Esophagus squamous epithelium (tissue), 5 donors: ENCODE measurements at places on chromosomes 1 and 21. TPM values are rescaled to one million over a fixed set of nuclear protein-coding genes. Genes with fewer than 3 reads are reported as not detected.

Gene L1TD1
- not detected for total RNA-seq

DNA sequence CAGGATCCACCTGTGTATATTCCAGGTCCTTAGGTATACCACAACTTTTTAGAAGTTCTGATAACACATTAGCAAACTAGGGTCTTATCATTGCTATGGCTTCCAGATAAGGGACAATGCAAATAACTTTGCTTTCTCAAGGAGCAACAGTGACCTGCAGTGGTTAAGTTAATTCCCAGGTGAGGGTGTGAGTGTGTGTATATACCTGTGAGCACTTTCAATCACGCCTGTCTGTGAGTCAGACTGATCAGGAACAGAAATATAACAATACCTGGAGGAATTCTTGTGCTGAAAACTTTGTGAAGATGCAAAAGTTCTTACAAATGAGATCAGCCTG, 317.0 kb downstream of the PAPPA2 start:
- no peak for DNase-seq

GRCh38 chr1:1371746-1372711, 3.0 kb downstream of the AURKAIP1 start:
- no peak for DNase-seq

Gene CFHR1
- total RNA-seq = not detected

- DNase-seq = no peak
Measured at GRCh38 chr1:195748969-195749368, 859.3 kb downstream of the KCNT2 start.

Gene RGS13
- 2.9 TPM for total RNA-seq

- DNase-seq = no peak
Measured at GRCh38 chr1:179034720-179035119, 9.0 kb downstream of the FAM20B start.

- DNase-seq = no peak
Measured at GRCh38 chr1:225666495-225666894, 13.6 kb upstream of the ENAH start.

GRCh38 chr21:46057710-46058241, 40.1 kb upstream of the COL6A2 start:
- DNase-seq = no peak

DNA sequence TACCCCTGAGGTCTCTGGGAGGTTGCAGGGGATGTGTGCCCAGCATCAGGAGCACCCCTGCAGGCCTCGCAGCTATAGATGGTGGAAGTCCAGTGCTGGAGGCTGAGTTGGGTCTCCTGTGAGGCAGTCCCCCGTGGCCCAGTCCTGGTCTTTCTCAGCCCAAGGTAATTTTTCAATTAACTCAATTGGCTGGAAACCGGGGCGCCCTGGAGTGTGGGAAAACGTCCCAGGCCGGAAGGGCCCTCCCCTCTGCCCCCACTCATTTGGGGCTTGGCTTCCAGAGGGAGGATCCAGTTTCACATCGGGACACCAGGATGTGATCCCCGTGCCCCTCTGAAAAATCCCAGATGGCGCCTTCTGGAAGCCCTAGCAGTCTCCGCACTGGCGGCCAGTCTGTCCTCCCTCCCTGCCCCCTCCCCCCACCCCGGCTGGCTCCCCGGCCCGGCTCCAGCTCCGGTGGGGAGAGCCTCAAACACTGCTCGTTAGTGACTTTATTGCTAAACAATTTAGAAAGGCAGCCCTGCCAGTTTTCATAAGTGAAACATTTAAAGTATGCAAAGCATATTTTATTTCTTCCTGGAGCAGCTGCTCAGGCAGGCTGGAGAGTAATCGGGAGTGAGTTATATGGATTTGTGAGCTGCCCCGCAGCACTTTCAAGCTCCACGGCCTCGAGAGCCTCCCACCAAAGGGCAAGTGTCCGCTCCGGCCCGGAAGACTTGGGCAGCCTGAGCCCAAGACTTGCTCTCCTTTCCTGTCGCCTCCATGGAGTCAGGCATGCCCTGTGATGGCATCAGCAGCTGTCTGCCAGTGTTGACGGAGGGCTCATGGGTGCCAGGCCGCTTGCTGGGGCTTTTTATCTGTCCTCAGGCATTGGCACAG, 208.2 kb upstream of the TMEM51 start:
- no peak for DNase-seq

DNA sequence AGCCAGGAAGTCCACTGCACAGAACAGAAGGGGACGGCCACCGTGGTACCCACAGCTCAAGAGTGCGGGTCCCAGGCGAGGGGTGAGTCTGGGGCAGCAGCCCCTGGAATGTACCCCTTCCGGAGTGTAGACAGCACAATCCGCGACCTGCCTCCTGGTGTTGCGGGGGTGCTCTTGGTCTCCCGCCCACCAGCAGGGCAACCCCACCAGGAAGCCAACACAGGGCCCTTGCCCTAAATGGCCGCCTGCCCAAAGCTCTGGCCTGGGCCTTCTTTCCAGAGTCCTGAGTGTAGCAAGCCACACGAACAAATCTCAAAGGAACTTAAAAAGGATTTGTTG, 1.1 kb upstream of the SLC19A1 start:
- DNase-seq = no peak

- no peak for DNase-seq
Measured at GRCh38 chr1:183226963-183227362, 40.9 kb downstream of the LAMC2 start.

DNA sequence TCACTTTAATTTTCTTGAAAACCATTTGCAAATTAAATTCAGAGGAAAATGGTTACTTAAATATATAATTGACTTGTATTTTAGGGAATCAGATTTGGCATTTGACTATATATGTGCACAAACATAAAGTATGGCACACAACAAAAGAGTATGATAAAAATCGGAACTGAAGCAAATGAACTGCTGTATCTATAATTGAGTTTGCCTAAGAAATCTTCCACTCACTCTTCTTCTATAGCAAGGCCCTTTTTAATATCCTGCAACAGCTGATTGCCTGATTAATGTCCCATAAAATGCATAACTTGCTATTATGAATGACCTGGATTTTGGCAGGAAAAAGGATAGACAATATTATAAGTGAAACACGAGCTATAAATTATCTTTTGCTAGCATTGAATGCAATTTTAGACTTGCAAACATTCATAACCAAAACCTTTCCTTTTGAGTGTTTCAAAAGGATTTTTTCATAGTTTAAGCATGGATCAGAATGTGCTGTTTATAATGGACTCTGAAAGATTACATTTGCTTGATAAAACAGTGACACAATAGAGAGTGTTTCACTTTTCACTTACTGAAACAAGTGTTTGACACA, 2204.3 kb downstream of the MRPL39 start:
- DNase-seq = no peak

GRCh38 chr1:110107867-110108469, 4.3 kb upstream of the UBL4B start:
- no peak for DNase-seq

Gene DMAP1
- 20.2 TPM for total RNA-seq

DNA sequence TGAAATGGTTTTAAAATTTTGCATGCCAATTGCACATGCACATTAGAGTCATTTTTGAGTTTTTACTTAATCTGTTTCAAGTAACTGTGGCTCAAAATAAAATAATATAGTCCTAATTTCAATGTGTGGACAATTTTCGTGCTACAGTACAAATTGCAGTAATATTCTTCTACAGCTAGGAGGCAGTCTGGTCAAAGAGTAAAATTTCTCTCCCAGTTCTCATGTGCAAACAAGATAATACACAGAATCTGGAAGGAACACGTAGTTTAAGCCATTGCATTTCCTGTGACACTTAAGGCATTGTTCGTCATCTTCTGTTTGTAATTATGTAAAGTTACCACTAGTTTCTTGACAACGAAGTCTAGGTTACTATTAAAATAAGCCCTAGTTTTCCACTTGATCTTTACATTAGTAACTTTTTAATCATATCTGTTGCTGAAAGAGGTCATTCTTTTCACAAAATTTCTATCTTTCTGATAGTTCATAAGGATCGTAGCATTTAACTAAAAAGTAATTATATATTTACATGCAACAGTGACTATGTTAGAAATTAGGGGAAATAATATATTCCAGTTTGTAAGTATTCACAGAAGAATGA, 28.9 kb downstream of the ODR4 start:
- no peak for DNase-seq

Gene C4BPA
- not detected for total RNA-seq

DNA sequence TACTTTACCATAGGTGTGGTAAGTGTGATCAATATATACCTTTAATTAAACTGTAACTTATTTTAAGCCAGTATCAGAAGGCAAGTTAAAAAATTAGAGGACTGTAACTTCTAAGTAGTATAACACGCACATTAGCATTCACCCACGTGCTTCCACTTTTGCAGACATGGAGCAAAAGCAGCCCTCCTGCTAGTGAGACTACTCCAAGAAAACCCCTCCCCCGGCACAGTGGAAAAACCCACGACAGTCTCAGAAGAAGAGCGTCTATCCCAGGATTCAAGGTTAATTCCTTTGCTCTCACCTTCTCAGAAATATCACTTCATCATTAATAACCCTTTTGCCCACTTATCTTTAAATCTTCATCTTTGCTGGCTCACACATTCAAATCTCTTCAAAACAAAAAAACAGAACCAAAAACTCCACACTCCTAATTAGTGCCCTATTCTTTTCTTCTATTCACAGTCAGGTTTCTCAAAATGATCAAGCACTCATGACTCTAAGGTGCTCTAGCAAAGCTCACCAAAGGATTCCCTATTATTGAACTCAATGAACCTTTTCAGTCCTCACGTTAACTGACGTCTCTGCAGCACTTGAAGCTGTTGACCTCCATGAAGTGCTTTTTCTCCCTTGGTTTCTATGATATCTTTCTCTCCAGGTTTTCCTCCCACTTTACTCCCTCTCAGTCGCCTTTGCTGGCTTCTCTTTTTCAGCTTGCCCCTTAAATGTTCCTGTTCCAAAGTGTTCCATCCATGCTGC, 213.5 kb downstream of the SMYD3 start:
- DNase-seq = no peak

DNA sequence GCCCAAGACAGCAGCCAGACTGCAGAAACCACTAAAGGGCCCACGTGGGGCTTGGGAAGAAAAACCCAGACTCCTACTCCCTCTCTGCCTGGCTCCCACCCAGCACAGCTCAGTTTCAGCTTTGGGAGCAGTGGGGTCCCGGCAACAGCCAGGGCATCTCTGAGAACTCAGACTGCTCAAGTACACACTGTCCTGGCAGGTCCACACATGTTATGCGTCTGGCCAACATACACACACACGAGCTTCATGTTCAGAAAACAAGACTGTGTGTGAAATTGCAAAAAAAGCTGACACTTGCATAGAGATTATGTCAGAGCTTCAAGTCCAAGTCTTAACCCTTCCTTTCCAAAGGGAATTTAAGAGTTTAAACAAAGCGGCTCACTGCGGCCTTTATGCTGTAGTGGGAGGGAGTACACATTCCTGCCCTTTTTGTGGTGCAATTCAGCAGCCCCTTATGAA, 136.6 kb upstream of the CD34 start:
- DNase-seq = no peak

Gene KIF17
- total RNA-seq = not detected

Gene RGS2
- 115 TPM for total RNA-seq

Gene MTF2
- 12.2 TPM for total RNA-seq

Gene RSPH1
- total RNA-seq = not detected

DNA sequence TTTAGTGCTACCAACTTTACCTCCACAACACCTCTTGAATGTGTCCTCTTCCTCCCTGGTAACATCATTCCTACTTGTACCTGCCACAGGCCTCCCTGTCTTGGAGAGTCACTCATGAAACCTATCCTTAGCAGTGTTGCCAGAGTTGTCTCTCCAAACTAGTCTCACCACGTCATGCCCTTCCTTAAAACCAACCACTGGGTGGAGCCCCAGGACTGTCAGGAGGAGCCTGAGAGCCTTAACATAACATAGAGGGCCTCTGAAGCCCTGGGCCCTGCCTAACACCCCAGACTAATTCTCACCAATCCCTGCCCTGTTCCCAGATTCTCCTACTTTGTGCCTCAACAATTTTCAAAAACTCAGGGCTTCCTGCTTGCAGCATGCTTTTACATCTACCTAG, 65.3 kb downstream of the ZNF697 start:
- DNase-seq = no peak

- DNase-seq = no peak
Measured at GRCh38 chr1:3393024-3393986, 61.2 kb upstream of the ARHGEF16 start.

- DNase-seq = no peak
Measured at GRCh38 chr1:161267321-161267720, 8.8 kb downstream of the PCP4L1 start.

- DNase-seq = no peak
Measured at GRCh38 chr1:229203030-229203751, 67.7 kb upstream of the RAB4A start.

Gene VASH2
- 3.4 TPM for total RNA-seq

Gene SF3B4
- total RNA-seq = 12.8 TPM
